Left cardiac atrium (tissue), 4 donors: ENCODE measurements at places on chromosomes 5 and 9. TPM values are rescaled to one million over a fixed set of nuclear protein-coding genes. Genes with fewer than 3 reads are reported as not detected.

Gene LECT2
- not detected for total RNA-seq

Gene TMEM252
- total RNA-seq: not detected

Gene C5
- 1.4 TPM for total RNA-seq

Gene SMIM32
- not detected for total RNA-seq

GRCh38 chr5:27875148-27875547 is 836.8 kb upstream of the CDH9 start:
- no peak for DNase-seq

- no peak for DNase-seq
Measured at GRCh38 chr5:68395926-68396511, 180.5 kb downstream of the PIK3R1 start.

DNA sequence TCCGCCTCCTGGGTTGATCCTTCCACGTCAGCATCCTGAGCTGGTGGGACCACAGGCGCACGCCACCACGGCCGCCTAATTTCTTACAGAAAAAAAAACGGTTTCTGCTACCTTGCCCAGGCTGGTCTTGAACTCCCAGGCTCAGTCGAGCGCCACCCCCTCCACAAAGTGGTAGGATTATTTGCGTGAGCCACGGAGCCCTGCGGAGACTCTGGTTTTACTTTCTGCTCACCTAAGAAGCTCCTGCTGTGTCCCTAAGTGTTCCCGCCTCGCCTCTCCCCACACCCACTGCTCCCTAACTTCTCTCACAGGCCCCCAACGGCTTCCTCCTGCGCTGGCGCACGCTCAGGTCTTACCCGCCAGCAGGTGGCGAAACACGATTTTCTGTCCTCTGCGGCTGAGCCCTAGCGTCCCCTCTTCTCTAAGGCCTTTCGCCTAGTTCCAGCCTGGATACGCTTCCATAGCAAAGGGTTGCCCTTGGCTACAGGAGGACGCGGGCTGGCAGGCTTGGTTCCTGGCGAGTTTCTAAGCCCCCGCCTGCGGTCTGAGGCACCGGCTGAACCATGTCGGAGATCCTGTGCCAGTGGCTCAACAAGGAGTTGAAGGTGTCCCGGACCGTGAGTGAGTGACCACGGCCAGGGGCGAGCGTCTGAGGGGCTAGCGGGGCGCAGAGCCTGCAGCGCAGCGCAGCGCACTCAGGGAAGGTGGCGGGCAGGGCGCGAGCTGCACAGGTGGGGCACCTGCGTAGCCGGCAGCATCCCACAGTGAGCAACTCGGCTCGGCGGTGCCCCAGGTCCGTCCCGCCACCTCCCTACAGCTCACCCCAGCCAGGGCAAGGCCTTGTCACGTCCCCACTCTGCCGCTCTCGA is at the start of gene SPEF2:
Gene SPEF2 (plus strand): TSS at position 429 of the 869 bp plus-strand sequence. CDS start 135 bp downstream, at position 564.
- peak; percentile 86 for DNase-seq

DNA sequence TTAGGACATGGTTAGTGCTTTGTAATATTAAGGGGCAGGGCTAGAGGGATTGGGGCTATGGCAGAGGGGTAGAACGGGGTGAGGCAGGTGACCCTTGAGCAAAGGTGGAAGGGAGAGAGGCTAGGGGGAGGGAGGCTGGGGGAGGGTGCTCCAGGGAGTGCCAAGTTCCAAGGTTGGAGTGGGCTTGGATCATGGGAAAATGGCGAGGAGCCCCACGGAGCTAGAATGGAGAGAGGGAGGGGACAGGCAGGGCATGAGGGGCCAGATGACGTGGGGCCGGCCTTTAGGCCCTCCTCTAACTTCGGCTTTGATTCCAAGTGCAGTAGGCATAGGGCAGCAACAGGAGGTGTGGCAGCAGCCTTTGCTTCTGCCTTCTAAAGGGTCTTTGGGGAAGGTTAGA is 171.8 kb upstream of the PANK3 start:
- no peak for DNase-seq

GRCh38 chr9:35422753-35423152 is 67.2 kb upstream of the RUSC2 start:
- DNase-seq: no peak

- DNase-seq: no peak
Measured at GRCh38 chr5:24823625-24824024, 178.8 kb upstream of the CDH10 start.

DNA sequence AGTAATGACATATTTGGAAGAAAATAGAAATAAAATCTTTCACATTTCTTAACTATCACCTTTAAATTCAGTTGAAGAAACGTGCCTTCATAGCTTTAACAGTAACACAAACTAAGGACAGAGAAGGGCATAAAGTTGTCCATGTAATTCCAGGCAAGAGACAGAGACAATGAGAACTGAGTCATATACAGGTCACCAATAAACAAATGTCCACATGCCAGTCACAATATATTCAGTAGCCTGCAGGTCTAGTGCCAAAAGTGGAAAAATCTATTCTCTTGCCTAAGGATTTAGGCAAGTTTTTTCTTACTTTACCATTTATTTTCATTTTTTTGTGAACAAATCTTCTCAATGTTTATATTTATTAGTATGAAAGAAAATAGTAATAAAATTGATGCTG is 1711.5 kb upstream of the NUDT12 start:
- DNase-seq: no peak

DNA sequence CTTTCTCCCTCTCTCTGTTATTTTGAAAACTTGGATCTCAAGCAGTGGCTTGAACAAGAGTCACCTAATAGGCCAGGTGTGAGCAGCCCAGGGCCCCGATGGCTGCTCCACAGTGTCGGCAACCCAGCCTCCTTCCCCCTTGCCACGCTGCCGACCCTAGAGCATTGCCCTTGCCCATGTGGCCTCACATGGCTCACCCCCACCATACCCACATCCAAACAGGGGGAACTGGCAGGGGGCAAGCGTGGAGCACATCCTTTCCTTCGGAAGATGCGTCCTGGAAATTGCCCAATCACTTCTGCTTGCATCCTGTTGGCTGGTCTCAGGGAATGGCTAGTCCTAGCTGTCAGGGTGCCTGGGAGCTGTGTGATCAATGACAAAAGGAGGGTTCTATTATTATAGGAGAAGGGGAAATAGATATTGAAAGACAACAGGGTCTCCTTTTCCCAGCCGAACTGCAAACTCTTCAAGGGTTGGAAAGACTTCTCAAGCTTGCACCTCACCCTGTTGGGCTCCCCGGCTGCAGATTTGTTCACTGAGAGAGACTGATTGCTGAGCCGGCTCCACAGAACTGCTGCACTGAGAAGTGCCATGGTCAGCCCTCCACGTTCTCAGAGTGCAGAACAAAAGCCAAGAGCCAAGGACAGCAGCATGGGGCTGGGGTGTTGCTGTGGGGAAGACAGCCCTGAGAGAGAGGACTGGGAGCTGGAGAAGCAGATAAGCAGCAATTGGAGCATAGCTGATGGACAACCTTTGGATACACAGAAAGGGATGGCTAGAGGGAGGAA is 8.3 kb upstream of the TIFAB start:
- DNase-seq: no peak

DNA sequence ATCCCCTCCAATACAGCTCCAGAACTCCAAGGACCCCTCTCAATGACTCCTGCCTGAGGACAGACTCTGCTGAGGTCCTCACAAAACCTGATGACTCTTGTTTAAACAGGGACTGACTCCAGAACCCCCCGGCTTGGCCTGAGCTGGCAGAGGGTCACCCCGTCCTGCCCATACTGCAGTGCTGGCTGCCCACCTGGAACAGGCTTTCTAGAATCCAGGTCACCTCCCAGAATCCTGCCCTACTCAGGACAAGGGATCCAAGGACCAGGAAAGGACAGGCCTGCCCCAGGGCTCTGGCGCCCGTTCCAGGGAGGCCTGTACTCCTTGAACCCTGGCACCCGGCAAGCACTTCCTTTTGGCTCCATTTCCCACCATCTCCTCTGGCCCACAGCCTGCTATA is 22.2 kb downstream of the RALGDS start:
- DNase-seq: no peak

- no peak for DNase-seq
Measured at GRCh38 chr5:5316334-5316733, 106.1 kb upstream of the ICE1 start.
